ENCODE measurements at places on chromosomes 6 and 20.

DNA sequence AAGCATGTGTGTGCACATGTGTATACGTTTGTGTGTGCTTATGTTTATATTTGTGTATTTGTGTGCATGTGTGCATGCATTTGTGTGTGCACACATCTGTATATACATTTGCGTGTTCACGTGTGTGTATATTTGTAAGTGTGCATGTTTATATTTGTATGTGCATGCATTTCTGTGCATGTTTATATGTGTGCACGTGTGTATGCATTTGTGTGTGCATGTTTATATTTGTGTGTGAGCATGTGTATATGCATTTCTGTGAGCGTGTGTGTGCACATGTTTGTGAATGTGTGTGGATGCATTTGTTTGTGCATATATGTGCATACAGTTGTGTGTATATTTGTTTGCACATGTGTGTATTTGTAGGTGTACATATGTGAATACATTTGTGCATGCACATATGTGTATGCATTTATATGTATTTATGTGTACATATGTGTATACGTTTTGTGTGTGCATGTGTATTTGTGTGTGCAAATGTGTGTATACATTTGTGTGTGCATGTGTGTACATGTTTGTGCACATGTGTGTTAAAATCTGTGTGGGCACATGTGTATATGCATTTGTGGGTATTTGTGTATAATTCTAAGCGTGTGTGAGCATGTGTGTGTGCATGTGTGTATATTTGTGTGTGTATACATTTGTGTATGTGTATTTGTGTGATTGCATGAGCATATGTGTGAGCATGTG is 140.4 kb upstream of the AFDN start:
- DNase-seq = no peak

DNA sequence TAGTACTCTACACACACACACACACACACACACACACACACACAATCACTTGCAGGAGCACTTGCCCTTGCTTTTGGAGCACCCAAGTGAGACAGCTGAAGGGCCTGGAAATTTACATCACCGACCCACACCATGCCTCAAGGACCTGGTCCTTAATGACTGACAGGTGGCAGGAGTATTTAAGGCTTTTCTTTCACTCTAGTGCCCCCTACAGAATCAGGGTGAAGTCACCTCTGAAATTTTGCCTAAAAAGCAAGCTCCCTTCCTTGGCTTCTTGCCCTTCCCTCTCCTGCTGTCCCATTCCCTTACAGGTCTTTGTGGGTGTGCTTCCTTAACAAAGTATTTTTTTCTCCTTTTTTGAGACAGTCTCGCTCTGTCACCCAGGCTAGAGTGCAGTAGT is 353.5 kb upstream of the IRAK1BP1 start:
- DNase-seq = peak; percentile 8

GRCh38 chr6:45305546-45305945 is 22.6 kb upstream of the RUNX2 start:
- DNase-seq = no peak

- DNase-seq = no peak
These were observed 79.8 kb upstream of the ADTRP start for GRCh38 chr6:11858439-11858838.

DNA sequence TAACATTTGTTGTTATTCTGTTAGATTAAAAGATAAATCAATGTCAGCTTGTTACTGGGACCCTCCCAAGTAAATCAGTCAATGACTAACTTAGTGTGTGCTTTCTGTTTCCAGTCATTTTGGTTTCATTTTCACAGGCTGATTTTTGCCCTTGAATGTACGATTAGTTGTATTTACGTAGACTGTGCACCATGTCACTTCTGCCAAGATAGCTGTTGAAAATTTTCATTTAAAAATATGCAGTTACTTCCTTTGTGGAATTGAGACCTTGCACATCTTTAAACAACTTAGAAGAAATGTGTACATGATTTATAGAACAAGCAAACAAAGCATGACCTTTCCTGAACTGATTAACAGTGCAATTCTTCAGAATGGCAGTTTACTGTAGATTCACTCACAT is 944.8 kb upstream of the CITED2 start:
- no peak for DNase-seq
